HT-29 (cell line): ENCODE measurements at places on chromosomes 3 and 15. TPM values are rescaled to one million over a fixed set of nuclear protein-coding genes. Genes with fewer than 3 reads are reported as not detected.

The RPUSD2 gene
- total RNA-seq, result 26.7 and 38.7 TPM in 2 replicates

The HRH1 gene
- total RNA-seq, result 1.9 and 3.3 TPM in 2 replicates

The BFSP2 gene
- not detected in 2 replicates for total RNA-seq

The GOLGA6A gene
- total RNA-seq, result not detected in 2 replicates

The SLC24A5 gene
- not detected in 2 replicates for total RNA-seq

The SLC22A14 gene
- not detected in 2 replicates for total RNA-seq

The MESP1 gene
- total RNA-seq, result 0.23 and 0.71 TPM in 2 replicates

The ISG20 gene
- 59.0 and 60.2 TPM in 2 replicates for total RNA-seq

The CTDSPL gene
- total RNA-seq, result 33.3 and 34.6 TPM in 2 replicates

The PP2D1 gene
- not detected in 2 replicates for total RNA-seq

The C3orf22 gene
- total RNA-seq, result not detected in 2 replicates

GRCh38 chr3:180330440-180330839 lies 271.5 kb upstream of the TTC14 start:
- DNase-seq, result no peak

GRCh38 chr3:15861163-15861562 lies 63.4 kb upstream of the ANKRD28 start:
- no peak for DNase-seq

DNA sequence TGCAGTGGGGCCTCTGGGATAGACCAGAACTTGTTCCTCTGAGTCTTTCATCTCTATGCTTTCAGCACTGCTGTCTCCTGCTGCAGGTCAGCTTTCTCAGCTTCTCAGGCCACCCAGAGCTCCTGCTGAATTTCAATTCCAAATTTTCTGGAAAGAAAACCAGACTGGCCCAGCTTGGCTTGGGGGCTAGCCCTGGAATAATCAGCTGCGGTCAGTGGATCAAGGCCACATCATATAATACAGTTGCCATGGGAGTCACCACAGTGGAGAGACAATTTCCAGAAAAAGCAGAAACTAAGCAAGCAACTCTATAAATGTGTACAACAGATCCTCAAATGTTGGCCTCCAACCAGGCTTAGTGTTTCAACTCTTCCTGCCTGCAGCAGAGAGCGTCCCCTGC lies 91.1 kb upstream of the SLC24A5 start:
- no peak for DNase-seq

DNA sequence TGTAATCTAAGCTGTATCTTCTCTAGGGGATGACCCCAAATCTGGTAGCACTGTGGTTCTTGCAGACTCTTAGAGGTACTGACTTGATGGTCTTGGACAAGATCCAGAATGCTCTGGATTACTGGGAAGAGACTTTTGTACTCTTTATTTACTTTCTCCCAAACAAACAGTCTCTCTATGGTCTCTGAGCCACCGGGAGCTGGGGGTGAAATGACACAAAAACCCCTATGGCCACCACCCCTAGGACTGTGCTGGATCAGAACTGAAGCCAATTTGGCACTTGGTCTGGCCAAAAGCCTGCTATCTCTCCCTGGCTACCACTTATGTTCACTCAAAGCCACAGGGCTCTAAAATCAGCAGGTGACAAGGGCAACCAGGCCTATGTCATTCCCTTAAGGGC lies 50.2 kb upstream of the SI start:
- DNase-seq, result no peak

DNA sequence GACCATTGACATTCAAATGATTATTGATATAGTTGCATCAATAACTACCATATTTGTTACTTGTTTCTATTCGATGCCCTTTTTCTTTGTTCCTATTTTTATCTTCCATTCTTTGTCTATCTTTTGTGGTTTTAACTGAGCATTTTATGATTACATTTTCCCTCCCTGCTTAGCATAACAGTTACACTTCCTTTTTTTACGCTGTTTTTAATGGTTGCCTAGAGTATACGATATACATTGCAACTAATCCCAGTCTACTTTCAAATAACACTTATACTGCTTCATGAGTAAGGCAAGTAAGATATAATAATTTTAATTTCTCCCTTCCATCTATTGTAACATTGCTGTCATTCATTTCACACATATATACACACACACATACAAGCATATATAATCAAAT lies 26.3 kb downstream of the COL6A6 start:
- no peak for DNase-seq

GRCh38 chr15:93203036-93203435 lies 114.0 kb upstream of the RGMA start:
- DNase-seq, result no peak

- DNase-seq, result no peak
Measured at GRCh38 chr3:151879037-151879436, 5.6 kb downstream of the SUCNR1 start.

DNA sequence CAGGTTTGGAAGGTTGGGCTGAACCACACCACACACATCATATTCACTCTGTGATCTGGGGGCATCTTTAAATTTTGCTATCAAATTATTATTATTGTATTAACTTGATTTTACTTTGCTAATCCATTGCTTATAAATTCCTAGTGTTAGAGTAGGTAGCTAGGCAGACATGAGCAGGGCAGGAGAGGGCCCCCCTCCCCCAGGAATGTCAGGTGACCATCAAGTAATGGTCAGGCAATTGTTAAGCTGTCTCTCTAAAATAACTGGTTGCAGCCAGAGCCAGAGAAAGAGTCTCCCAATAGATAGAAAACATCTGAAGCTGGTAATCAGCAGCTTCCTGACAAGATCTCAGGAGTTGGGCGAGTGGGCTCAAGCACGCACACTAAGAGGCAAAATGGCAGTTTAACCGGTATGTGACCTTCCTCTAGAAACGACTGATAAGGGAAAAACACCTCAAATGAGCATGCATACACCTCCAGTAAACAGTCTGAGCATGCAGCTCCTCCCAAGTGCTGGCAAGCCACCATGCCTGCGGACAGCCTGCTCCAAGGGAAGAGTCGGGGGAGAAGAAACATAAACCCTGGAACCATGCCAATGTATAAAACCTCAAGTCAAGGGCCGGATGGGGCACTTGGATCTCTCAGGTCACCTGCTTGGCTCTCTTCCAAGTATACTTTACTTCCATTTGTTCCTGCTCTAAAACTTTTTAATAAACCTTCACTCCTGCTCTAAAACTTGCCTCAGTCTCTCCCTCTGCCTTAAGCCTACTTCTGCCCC lies 3.1 kb upstream of the CXCR6 start:
- DNase-seq, result no peak

DNA sequence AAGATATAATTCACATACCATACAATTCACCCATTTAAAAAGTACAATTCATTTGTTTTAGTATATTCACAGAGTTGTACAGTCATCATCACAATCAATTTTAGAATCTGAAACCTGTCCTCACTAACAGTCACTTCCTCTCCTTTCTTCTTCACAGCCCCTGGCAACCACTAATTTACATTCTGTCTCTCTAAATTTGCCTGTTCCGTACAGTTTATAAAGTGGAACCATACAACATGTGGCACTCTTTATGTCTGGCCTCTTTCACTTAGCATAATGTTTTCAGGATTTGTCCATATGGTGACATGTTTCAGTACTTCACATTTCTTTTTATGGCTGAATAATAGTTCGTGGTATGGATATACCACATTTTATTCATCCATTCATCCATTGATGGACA lies 22.7 kb downstream of the ERICH6 start:
- no peak for DNase-seq

- DNase-seq, result no peak
Measured at GRCh38 chr3:52240059-52240885, 1.3 kb upstream of the TWF2 start.

DNA sequence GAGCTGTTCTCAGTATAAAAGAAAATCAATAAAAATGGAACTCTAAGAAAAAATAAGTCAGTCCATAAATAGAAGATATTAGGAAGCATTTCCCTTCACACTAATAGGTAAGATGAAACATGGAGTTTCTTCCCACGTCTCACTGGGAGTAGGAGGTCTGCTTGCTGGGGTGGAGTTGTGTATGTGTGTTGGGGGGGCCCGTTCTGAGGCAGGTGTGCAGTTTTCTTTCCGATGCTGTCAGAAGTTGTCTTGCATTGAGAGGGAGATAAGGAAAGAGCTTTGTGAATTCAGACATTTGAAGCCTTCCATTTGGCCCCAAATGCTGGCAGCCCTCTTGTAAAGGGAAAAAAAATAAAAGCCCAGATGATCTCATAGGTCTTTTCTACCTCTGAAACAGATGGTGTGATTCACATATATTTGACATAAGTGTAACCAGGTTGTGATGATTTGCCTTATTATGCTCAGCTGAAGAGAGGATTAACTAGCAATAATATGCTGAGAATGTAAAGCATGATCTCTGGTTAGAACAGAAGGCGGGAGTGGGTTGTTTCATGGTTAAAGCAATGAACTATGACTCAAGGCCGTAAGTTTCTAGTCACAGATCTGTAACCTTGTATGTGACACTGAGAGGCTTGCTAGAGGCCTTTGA lies 8.8 kb downstream of the RASGRP1 start:
- no peak for DNase-seq

GRCh38 chr3:186933816-186934215 lies 3.5 kb downstream of the ST6GAL1 start:
- no peak for DNase-seq

DNA sequence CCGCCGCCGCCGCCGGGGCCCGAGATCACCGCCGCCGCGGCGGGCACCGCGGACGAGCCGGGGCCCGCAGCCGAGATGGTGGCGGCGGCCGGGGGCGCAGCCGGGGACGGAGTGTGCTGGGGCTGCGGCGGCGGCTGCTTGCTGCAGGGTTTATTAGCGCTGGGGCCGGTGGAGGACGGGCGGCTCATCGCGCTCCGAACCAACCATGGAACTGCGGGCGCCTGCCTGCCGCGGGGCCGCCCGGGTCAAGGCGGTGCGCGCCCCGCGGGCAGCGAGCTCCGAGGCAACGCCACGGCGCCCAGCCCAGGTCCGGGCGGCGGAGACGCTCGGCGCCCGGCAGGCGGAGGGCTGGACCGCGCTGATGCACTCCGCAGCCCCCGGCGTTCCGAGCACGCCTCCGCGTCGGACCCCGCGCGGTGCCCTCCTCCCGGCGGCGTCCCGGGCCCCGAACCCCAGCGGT lies 277 bp downstream of the SIAH2 start:
- DNase-seq, result no peak

- DNase-seq, result no peak
Measured at GRCh38 chr3:120148187-120148949, 54.1 kb upstream of the GSK3B start.

DNA sequence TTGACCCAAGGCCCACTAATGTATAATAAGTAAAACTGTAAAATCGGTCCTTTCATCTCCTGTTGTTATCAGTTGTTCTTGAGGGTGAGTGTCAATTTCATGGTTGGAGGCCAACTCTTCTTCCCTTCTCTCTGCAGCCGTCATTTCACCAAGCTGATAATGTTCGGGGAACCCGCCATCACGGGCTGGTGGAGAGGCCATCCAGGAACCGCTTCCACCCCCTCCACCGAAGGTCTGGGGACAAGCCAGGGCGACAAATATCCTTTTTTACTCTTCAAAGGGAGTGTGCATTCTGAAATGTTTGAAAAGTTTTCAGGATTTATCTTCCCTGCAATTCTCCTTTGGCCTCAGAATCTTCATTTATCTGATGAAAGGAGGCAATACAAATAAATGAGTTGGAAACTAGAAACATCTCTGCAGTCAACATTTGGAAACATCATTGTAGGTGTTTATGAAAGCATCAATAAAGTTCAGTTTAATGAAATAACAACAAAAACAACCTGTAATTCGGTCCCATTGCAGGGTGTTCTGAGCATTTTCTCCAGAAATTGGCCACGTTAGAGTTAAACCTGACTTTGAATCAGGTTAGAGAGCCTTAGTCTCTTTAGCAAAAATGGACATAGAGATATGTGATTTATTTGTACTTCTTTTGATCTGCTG lies 63.9 kb downstream of the CRTC3 start:
- DNase-seq, result no peak

DNA sequence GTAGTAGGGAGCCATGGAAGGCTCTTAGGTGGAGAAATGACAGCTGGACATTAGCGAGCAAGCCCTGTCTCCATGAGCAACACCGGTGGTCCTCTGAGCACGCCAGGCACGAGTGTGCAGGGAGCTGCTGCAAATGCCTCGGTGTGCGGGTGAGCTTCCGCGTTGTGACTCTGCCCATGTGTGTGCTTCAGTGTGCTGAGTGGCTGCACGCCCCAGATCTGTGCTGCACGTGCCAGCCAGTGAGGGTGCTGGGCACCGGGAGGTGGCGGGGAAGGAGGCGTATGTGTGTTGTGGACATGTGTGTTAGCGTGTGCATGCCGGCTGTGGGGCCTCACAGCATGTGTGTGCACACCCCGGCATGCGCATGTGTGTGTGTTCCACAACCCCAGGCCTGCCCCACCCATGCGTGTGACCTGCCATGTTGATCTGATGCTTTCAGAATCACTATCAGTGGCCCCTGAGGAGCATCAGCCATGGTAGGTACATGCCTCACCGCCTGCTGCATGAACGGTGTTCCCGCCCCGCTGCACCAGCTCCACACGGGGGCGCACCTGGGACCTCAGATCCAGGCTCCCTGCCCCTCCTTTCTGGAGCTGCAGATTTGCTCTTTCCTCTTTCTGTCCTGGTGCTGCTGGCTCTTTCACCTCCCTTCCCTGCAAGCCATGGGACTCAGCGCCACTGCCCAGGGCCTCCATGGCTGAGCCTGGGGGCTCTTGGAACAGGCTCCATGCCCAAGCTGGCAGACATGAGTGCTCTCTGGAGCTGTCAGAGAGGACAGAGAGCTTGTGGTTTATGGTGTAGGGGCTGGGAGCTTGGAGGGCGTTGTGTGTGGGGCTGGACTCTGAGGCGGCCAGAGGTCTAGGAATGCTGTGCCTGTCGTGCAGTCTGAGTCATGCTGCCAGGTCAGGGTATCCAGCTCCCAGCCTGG lies 169.4 kb downstream of the TBC1D2B start:
- DNase-seq, result peak; percentile 84

- DNase-seq, result no peak
Measured at GRCh38 chr3:11536132-11536935, 107.4 kb downstream of the VGLL4 start.

DNA sequence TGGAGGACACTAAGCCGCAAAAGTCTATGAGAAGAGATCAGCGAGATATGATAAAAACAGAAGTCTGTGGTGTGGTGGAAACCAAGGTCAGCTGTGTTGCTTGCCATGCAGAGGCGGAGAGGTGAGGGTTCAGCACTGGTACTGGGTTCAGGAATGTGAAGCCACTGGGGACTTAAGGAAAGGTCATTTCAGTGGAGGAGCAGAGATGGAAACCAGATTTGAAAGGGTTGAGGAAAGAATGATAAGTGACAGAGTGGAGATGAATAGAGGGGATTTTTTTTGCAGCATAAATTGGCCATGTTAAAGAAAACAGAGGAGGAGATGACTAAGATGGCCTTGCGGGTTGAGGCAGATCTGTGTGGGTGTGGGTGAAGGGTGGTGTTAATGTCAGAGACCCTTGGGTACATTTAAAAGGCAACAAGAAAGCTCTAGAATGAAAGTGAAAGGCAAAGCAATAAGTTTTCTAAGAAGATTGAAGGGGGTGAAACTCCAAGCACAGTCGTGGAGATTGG lies 265.5 kb downstream of the ADAMTSL3 start:
- DNase-seq, result no peak

GRCh38 chr3:69970827-69971226 lies 28.7 kb upstream of the SAMMSON start:
- DNase-seq, result no peak
